Hepatocyte (in vitro differentiated cells): ENCODE measurements at places on chromosomes 2 and 18. TPM values are rescaled to one million over a fixed set of nuclear protein-coding genes. Genes with fewer than 3 reads are reported as not detected.

The DHRS9 gene
- 1.1 and 1.2 TPM in 2 replicates for total RNA-seq

The ARHGEF33 gene
- total RNA-seq, result 0.12 and 0.27 TPM in 2 replicates

GRCh38 chr2:70685771-70686171, 82.2 kb downstream of the ADD2 start:
- no peak overlapping the region for H3K4me3 ChIP-seq
- H3K27ac ChIP-seq, result no peak overlapping the region
- H3K27me3 ChIP-seq, result no peaks in the 10 kb centered on the region
- no peaks in the 10 kb centered on the region for H3K4me1 ChIP-seq
- H3K36me3 ChIP-seq, result no peaks in the 10 kb centered on the region

DNA sequence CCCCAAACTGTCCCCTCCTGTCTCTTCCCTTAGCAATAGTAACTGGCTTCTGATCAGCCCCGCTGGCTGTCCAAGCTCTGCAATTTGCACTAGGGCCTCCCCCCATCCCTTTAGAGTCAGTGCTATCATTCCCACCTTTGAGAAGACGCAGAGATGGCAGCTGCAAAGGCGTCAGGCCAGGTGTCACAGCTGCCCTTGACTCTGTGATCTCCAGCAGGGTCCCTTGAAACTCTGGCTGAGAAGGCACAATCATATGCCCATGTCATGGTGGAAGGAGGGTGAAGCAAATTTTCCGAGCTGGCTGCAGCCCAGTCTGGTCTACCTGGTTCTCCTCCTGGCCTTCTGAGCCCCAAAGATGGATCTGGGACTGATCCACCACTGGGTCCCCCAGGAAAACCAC, 49.2 kb upstream of the TEX51 start:
- H3K27ac ChIP-seq, result no peak overlapping the region
- H3K4me1 ChIP-seq, result no peaks in the 10 kb centered on the region
- DNase-seq, result no peak
- H3K27me3 ChIP-seq, result no peaks in the 10 kb centered on the region
- no peaks in the 10 kb centered on the region for H3K36me3 ChIP-seq
- H3K4me3 ChIP-seq, result no peak overlapping the region

DNA sequence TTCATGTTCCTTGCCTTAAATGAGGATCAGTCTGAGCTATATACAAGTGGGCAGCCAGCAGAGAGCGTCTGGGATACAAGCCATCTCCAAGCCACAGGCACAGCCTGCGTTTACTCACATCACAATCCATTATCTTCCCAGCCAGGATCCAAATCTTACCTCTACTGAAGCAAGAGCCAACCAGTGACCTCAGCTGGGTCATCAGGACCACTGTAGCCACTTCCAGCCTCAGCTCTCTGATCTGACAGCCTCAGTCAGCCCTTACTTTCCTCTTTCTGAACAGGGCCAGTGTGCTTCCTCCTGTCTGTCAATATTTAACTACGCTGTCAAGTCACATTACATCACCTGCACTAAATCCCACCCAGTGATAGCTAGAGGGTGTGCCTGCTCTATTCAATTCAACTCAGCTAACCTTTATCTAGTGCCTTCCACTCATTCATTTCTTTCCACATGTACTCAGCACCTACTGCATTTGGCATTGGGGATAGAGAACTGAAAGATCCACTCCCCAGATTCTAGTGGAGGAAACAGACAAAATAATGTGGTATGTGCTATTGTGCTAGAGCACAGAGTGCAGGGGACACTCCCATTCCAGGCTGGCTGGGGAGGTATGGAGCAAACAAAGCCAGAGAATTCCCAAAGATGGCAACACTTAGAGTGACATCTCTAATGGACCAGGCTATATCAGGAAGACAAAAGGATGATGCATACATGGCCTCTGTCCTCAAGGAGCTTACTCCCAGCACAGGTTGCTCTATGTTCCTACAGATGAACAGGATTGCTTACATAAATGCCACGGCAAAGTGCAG, 146.5 kb downstream of the NCKAP5 start:
- DNase-seq, result peak; percentile 66
- H3K27me3 ChIP-seq, result no peaks in the 10 kb centered on the region
- H3K27ac ChIP-seq, result peak overlapping the region; percentile 51
- H3K4me3 ChIP-seq, result no peak overlapping the region
- no peaks in the 10 kb centered on the region for H3K36me3 ChIP-seq

The TMEM247 gene
- not detected in 2 replicates for total RNA-seq

The NDUFV2 gene
- 170 and 178 TPM in 2 replicates for total RNA-seq

DNA sequence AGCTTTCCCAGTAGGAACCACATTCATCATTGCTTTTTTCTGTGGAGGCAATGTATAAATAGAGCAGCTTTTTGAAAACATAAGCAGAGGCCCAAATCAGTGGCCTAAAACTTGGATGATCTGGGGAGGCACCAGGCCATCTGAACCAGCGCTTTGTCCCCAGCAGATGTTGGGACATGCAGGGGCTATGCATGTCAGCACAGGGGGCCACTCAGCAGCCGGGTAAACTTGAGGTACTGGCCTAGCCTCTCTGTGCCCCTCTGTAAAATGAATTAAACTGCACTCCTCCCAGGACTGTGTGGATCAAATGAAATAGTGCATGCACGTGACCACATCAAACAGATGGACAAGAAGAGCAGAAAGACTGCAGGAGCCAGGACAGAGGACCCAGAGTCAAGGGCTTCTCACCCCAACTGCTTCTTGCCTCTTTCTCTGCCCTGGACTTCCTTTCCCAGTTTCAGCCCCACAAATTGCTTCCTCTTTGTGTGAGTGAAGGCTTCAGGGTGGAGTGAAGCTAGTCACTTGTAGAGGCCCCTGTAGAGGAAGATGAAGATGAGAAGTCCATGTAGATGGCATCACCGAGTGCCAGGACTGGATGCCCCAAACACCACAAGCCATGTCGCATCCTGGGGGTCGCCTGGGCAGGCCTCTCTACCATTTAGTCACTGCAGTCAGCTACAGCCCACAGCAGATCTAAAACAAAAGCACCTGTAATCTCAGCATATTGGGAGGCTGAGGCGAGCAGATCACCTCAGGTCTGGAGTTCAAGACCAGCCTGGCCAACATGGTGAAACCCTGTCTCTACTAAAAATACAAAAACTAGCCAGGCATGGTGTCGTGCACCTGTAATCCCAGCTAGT, 53.2 kb downstream of the IMPA2 start:
- no peaks in the 10 kb centered on the region for H3K36me3 ChIP-seq
- no peak overlapping the region for H3K4me3 ChIP-seq
- DNase-seq, result no peak
- H3K27me3 ChIP-seq, result no peaks in the 10 kb centered on the region
- H3K4me1 ChIP-seq, result no peaks in the 10 kb centered on the region

The SCN3A gene
- total RNA-seq, result 13.2 and 14.5 TPM in 2 replicates

The RNF152 gene
- total RNA-seq, result 18.3 and 21.1 TPM in 2 replicates

The SERPINB13 gene
- total RNA-seq, result not detected in 2 replicates

DNA sequence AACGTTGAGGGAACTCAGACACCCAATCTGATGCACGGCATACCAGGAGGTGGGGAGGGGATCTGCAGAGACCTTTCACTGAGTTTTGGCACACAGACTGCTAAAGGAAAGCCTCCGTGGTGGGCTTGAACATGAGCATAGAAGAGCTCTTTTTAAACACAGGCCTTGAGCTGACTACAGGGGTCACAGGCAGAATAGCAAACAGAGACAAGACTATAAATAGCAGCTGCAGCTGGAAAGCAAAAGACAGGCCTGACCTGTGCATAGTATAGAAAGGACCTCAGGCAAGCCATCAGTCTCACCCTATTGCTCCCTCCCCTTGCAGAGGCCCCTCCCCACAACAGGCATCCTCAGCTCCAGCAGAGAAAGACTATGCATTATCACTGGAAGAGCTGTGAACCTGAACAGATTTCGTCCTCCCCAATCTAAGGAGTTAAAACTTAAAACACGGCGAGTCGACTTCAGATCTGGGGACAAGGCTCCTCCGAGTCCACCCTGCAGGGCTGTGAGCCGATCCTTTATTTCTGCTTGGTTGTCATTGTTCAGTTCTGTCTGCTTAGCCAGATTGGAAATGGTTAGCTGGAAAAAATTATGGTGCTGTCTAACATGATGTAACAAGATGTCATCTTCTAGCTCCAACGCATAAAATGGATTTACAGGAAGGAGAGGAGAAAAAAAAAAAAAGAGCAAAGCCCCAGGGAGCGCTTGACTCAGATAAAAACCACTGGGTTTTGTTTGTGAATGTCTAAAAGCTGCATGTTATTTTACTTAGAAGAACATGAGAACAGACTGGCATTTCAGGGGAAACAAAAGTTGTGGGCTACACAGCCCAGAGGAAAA, 25.2 kb upstream of the LCLAT1 start:
- H3K27me3 ChIP-seq, result no peaks in the 10 kb centered on the region
- peak overlapping the region; percentile 88 for H3K27ac ChIP-seq
- peak; percentile 57 for DNase-seq
- no peak overlapping the region for H3K4me3 ChIP-seq

The ENOSF1 gene
- total RNA-seq, result 42.5 and 44.5 TPM in 2 replicates

The MAPK4 gene
- 2.4 TPM in 2 replicates for total RNA-seq

The SLC40A1 gene
- 225 and 261 TPM in 2 replicates for total RNA-seq

The UGT1A7 gene
- 0.07 TPM in 1 of 2 replicates, not detected in the other for total RNA-seq

DNA sequence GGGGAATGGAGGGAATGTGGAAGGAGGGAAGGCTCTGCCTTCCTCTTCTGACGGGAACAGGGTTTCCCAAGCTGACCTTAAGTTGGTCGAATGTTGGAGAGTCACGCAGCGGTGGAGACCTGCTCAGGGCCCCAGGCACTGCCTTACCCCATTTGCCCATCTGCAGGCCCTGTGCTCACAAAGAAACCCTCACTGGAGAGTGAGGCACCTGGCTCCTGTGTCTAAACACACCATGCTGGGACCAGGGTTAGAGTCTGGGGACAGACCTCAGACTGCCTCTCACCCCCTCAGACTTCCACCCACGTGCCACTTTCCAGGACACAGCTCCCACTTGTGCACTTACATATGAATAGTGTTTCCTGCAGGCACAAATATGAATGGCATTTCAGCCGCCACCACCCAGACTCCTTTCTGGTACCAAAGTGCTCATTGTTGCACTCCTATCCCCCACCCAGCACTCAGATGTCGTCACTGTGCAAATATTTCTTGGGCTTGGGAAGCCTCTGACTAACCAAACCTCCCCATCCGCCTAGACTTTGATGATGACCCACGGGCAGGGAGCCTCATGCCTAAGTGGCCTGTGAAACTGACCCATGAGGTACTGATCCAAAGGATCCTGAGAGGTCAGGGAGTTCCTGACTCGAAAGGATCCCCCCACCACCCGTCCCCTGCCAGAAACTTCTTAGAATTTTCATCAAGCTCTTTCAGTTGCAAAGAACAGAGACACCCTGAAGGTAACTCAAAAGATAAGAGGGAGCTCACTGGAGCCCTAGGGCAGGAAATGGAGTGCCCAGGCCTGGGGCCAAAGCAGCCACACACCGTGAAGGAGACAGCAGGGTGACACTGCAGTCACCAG, 78.3 kb downstream of the STPG4 start:
- H3K27ac ChIP-seq, result peak overlapping the region; percentile 89
- no peak overlapping the region for H3K4me3 ChIP-seq
- H3K4me1 ChIP-seq, result peaks cover 25% of the 10 kb centered on the region

DNA sequence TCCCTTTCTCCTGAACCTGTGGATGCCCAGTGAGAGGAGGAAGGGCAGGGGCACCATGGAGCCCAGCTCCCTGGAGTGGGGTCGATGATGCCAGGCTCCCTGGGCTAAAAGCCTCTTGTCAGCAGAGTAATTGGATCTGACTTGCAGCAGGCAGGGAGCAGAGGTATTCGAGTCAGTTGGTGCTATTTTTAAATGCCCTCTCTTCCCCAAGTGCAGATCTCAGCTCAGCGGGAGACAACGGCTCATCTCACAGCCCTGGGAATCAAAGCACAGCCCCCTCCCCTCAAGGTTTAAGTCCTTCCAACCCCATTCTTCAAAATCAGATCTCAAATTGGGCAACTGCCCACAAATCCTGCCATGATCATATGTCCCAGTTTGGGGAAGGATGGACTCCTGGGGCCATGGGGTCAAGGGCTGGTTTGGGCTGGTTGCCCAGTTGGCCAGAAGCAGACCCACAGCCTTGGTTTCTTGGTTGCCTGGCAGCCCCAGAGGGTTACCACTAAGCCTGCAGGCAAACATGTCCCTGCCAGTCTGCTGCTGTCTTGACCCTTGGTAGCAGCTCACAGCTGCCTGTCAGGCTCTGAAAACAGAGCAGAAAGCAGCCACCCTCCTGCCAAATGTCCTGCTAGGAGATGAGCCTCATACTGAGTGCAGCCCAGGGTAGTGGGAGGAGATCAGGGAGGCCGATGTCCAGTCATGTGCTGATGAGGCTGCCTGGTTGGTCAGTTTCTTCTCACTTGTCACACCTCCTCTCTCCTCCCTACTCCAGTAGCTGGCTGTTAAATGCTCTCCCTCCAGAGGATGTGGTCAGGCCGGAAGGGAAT, 244.9 kb downstream of the LOXHD1 start:
- H3K4me1 ChIP-seq, result peaks cover 18% of the 10 kb centered on the region
- H3K36me3 ChIP-seq, result no peaks in the 10 kb centered on the region
- H3K27ac ChIP-seq, result no peak overlapping the region
- no peaks in the 10 kb centered on the region for H3K27me3 ChIP-seq

DNA sequence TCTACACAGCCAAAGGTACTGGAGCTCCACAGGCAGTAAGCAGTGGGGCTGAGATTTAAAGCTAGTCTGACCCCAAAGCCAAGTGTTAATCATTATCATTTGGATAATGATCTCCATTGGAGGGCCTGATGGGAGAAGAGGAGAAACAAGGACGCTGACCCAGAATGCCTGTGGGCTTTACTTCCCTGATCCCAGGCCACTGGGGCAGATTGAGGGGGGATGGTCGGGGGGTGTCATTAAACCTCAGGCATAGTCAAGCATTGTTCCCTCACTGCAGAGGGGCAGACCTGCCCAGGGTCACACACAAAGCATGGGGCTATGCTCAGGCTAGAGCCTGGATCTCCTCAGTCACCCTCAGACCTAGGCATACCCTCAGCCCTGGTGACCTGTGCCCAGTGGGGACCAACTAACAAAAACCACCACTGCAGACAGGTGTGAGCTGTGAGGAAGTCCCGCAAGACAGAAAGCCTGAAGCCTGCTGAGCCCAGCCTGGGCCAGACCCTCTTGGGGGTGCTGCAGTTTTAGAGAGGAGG, 53.4 kb downstream of the SDC1 start:
- H3K36me3 ChIP-seq, result no peaks in the 10 kb centered on the region
- peaks cover 7% of the 10 kb centered on the region for H3K4me1 ChIP-seq
- H3K4me3 ChIP-seq, result no peak overlapping the region
- no peak for DNase-seq
- no peak overlapping the region for H3K27ac ChIP-seq
- no peaks in the 10 kb centered on the region for H3K27me3 ChIP-seq

GRCh38 chr2:234290671-234291070, 206.2 kb downstream of the ARL4C start:
- H3K27me3 ChIP-seq, result no peaks in the 10 kb centered on the region
- no peak overlapping the region for H3K4me3 ChIP-seq
- no peaks in the 10 kb centered on the region for H3K4me1 ChIP-seq

- H3K4me1 ChIP-seq, result peaks cover 9% of the 10 kb centered on the region
- H3K27ac ChIP-seq, result no peak overlapping the region
- H3K27me3 ChIP-seq, result no peaks in the 10 kb centered on the region
- no peaks in the 10 kb centered on the region for H3K36me3 ChIP-seq
These were observed 22.1 kb upstream of the SERTAD2 start for GRCh38 chr2:64675860-64676259.

The NTSR2 gene
- not detected in 2 replicates for total RNA-seq

The LYG1 gene
- total RNA-seq, result 0.16 and 0.93 TPM in 2 replicates
